ENCODE measurements at places on chromosomes 4 and X. TPM values are rescaled to one million over a fixed set of nuclear protein-coding genes. Genes with fewer than 3 reads are reported as not detected.
A peak's percentile ranks its signal among the peaks of the same experiment; 100 is the strongest.

TEC gene
- total RNA-seq: 1.1 TPM

MAGEB17 gene
- total RNA-seq: under 0.01 TPM

DNA sequence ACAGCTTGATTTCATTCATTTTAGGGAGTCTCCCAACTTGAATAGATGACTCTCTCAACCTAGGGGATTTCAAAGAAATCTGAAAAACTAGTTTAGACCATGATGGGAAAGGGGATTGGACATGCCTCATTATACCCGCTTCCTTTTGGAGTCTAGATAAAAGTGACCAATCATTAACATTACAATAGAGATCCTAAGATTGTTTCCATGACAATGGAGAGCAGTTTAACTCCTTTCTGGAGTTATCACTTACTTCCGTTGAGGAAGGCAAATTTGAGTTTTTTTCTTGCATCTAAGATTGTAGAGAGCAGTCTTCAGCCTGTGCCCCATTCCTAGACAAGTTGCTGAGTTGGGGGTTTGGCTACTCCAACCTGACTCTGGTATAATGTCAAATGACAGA lies 11.4 kb upstream of the IL15 start:
- DNase-seq: no peak

TEX11 gene
- total RNA-seq: not detected

- DNase-seq: peak; percentile 52
Observed at GRCh38 chr4:103074744-103075434, 1.7 kb downstream of the SLC9B2 start.

C4orf54 gene
- total RNA-seq: not detected

GRCh38 chrX:53159184-53159583 lies 65.2 kb downstream of the KANTR start:
- DNase-seq: no peak

GUCY2F gene
- not detected for total RNA-seq

- no peak for DNase-seq
Observed at GRCh38 chrX:48909703-48910294, 1.6 kb downstream of the SLC35A2 start.
